ENCODE measurements at places on chromosomes 13 and 19.
A peak's percentile ranks its signal among the peaks of the same experiment; 100 is the strongest.

DNA sequence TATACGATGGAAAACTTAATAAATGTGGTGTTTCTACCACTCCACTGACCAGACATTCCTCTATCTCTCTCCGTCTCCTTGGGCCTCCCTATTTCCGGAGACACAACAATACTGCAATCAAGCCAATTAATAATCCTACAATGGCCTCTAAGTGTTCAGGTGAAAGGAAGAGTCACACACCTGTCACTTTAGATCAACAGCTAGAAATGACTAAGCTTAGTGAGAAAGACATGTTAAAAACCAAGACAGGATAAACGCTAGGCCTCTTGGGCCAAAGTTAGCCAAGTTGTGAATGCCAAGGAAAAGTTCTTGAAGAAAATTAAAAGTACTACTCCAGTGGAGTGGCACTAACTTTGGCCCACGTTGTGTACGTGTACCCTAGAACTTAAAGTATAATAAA is 22.5 kb downstream of the ZDHHC20 start:
- DNase-seq: no peak

DNA sequence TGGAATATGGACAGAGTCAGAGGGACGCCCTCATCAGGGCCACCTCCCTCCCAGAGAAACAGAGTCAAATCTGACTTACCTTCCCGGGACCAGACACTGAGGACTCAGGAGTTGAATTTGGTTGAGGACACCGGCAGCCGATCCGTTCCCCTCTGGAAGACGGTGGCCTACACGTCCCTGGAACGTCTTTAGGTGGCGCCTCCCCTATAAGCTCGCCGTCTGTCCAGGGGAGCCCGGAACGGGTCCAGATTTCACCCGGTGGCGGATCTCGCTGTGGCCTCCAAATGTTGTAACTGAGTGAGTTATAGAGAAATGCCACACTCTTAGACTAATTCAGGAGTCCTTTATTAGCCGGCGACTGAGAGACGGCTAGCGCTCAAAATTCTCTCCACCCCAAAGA is 9.0 kb downstream of the TNFSF14 start:
- DNase-seq: no peak

GRCh38 chr19:2475702-2476450 is at the start of gene GADD45B:
GADD45B (plus strand) TSS chr19:2476127; CDS start chr19:2476359, 232 bp downstream.
- DNase-seq: peak; percentile 88

- DNase-seq: peak; percentile 17
Observed at GRCh38 chr13:76473552-76474134, 412.6 kb downstream of the KCTD12 start.

DNA sequence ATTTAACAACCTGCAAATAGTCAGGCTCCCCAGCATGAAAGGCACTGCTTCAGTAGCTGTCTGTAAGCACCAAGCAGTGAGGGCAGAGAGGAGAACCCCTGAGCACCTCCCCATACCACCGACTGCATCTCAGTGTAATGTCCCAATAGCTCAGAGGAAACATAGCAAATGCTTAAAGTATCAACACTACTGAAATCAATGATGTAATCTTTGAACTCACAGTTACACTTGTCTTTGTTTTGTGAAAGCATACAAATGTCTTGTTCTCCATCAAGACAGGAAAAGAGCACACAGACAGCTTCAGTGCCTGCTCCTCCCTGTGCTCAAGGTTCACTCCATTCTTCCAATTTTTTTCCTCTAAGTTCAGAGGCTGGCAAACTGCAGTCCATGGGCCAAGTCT is 94.7 kb downstream of the IRS2 start:
- no peak for DNase-seq

- no peak for DNase-seq
Observed at GRCh38 chr13:100089465-100090032, 656 bp downstream of the PCCA start.

DNA sequence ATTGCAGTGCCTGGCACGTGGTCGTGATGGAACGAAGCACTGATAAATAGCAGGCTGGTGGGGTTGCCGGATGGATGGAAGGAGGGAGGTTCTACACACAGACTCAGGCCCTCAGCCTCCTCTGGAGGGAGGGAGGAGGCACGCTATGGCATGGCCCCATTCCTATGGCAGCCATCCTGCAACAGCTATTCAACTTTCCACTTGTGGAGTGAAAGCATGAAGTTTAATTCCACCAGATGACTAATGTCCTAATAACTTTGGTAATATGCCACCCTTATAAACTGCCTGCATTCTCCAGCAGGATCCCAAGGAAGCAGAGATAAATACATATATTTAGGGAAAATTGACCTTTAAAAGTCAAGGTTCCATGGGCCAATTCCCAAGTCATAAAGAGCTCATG is 92.4 kb downstream of the KL start:
- no peak for DNase-seq

GRCh38 chr13:108377646-108378206 is 108.2 kb downstream of the TNFSF13B start:
- no peak for DNase-seq

GRCh38 chr19:11450570-11451326 is 15.3 kb downstream of the PRKCSH start:
- no peak for DNase-seq

DNA sequence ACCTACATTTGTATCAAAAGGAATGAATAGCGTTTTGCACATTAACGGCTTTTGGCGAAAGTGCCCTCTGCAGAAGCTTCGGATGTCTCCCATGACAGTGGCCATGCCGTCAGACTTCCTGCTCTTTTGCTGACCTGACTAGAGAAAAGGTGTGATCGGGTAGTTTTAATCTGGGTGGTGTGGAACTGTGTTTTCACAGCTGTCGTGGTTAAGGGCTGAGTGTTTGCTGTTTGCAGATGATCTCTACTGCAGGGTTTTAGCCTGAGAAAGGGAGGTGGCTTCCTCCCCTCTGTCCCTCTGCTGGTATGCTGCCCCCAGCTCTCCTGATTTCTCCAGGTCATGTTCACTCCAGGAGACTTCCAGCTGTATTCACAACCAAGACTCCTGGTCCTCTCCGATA is 22.4 kb downstream of the ZNF71 start:
- DNase-seq: no peak

GRCh38 chr13:37529751-37530385 is 68.7 kb downstream of the POSTN start:
- DNase-seq: no peak

DNA sequence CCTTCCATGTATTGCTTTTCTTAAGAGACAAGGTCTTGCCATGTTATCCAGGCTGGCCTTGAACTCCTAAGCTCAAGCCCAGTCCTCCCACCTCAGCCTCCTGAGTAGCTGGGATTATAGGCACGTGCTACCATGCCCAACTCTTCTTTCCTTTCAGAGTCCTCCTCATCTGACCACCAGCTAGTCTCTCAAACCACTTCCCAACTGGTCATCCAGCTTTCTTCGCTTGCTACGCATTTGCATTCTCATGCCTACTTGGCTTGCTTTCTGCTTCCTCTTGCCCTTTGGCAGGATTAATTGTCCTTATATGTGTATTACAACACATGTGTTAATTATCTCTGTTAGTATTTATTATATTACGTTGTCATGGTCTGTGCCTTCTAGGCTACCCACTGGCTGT is 6.3 kb downstream of the GPR18 start:
- DNase-seq: no peak

- DNase-seq: no peak
Observed at GRCh38 chr13:27605099-27605498, 15.2 kb downstream of the LNX2 start.

GRCh38 chr19:7905859-7906258 is 2.2 kb downstream of the MAP2K7 start:
- no peak for DNase-seq

- DNase-seq: no peak
Observed at GRCh38 chr19:29266603-29267002, 53.7 kb upstream of the UQCRFS1 start.

GRCh38 chr13:90889906-90890834 is 457.3 kb upstream of the MIR17HG start:
- no peak for DNase-seq

GRCh38 chr13:44354884-44355283 is 18.7 kb upstream of the SERP2 start:
- no peak for DNase-seq

DNA sequence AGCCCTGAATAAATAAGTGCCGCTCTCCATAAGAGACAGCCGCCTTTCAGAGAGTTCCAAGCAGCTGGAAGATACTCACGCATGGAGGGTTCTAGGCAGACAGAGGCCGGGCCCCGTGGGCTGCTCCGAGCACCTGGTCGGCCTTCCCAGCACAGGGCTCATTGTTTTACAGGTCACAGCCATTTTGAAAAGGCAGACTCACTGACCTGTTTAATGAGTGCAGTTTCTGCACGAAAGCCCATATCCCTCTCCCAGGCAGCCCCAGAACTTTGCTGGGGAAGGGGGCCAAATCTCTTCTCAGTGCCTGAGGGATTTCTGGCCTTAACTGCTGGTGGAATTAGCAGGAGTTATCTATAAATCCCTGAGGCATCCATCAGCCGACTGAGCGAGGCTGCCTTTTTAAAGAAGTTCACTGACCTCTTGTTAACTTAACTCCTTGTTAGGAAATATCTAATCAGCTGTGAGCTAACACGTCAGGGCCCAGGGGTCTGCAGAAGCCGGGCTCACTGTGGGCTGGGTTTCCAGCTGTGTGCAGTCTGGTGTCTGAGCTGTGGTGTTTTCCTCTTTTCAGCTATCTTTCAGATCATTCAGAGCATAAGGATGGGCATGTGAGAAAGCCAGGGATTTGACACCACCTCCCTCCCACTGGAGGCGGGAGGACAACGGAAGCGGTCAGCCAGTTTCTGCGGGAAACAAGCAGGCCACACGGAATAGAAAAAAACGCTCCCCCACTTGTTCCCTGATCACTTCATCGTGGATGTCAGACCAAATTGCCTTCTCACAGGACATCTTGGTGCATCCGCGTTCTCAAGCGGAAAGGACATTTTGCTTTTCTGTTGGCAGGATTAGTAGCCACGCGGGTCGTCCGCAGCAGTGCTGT is 23.3 kb downstream of the SERP2 start:
- DNase-seq: no peak

DNA sequence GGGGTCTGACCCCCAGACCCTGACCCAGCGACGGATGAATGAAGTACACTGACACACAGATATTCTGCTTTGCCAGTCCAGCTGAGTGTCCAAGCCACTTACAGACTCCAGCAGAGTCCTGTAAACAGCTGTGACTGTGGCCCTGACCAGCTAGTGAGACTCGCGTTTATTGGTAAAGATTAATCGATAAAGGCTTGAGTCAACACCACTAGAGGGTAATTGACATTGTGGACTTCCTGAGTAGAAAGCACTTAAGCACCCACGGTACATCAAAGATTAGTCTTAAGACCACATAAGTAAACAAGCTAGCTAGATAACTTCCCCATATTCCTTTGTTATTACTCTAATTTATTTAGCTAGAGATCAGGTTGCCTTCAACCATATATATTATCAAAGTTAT is 146.0 kb downstream of the OXGR1 start:
- DNase-seq: no peak

DNA sequence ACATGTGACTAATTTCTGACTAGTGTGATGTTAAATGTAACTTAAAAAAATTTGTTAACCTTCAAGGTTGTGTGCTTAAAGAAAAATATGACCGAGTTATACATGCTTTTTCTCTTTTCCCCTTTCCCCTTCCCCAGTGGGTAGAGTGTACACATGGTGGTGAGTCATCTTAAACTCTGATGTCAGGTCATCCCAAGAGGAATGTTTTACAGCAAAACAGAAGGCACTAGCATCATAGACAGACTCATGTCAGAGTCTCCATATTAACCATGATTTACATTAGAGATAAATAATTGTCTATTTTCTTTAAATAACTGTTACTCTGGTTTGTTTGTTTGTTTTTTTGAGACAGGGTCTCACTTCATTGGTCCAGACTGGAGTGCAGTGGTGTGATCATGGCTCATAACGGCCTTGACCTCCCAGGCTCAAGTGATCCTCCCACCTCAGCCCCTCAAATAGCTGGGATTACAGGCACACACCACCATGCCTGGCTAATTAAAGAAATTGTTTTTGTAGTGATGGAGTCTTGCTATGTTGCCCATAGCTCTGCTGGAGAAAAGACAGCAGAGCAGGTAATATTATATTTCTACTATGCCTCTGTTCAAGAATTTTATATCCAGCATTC is 160.4 kb upstream of the PCDH9 start:
- DNase-seq: no peak

DNA sequence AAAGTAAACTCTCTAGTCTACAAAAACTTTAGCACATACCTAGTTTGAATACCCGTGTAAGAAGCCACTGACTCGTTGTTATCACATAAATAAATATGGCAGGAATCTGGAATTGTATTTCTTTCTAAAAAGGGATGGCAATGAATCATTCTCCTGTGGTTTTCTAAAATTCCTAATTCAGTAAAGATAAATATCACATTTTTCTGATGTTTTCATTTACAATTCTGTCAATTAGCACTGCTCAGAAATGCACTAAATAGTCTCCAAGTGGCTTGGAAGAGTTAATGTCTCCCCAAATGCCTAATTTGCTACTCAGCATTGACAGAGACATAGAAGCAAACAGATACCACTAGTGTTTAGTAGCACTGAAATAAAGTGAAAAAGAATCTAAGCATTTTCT is 547.7 kb upstream of the SLITRK1 start:
- DNase-seq: no peak

GRCh38 chr19:30449673-30450072 is 77.5 kb downstream of the ZNF536 start:
- no peak for DNase-seq

GRCh38 chr19:6047741-6048251 is 62.5 kb downstream of the RFX2 start:
- DNase-seq: no peak

DNA sequence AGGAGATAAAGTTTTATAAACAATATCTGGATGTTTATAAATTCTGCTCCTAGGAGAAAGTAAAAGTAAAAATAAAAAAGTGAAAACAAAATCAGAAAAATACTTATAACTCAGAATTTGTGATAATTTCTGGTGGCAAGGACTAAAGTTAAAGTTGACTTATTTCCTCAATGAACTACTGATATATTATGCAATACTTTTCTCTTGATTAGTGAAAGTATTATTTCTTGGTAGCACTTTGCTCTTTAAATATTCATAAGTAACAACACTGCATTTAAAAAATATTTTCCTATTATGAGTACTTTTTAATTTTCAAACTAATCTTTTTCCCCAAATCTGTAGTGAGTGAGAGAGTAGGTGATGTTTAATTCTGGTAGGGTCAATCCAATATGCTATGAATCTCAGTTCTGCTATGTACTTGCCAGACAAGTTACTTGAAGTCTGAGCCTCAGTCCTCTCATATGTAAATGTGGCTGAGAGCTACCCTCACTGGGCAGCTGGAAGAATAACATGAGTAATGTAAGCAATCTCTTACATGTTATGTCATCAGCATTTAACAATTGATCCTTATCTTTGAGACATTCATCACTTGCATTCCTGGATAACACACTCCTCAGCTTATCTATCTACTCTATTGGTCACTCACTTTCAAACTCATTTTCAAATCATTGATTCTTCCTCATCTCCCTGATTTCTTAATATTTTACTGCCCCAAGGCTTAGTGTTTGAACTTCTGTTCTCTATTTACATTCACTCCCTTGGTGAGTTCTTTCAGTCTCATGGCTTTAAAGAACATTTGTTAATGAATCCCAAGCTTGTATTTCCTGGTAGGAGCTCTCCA is 239.0 kb downstream of the RGCC start:
- no peak for DNase-seq

Measured in NCI-H1417 treated with DMSO at 0.1 percent for 48 hours (cell line).